ENCODE measurements at places on chromosomes 16 and 17.

DNA sequence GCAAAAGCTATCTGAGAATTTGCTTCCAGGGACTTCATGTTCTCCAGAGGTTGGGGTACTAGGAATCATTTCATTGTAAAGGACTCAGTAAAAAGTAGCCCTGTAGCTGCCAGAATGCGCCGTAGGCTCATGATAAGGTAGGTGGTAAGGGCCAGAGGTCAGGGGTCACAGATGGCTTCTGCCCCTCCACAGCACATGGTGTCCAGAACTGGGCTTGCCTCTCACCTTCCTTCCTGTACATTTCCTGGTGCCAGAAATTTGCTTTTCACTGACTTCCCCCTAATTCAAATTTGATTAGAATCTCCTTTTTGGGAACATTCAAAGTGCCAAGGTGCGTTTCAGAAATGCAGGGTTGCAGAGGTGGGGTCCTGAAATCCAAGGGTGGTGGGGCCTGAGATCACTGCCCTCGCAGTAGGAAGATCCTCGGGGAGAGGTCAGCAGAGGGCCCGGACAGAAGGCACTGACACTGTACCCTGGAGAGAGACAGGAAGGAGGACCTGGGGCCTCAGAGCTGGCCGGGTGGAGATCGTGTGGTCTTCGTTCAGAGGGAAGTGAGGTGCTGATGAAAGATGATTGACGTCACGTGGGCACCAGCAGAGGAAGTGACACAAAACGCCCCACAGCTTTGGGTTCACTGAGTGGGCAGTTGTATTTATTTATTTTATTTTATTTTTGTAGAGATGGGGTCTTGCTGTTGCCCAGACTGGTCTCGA, 25.5 kb upstream of the METRNL start:
- DNase-seq: no peak

GRCh38 chr17:47301161-47301560, 22.6 kb upstream of the EFCAB13 start:
- no peak for DNase-seq

- no peak for DNase-seq
These were observed 295.5 kb upstream of the EEF2KMT start for GRCh38 chr16:5393070-5393469.

DNA sequence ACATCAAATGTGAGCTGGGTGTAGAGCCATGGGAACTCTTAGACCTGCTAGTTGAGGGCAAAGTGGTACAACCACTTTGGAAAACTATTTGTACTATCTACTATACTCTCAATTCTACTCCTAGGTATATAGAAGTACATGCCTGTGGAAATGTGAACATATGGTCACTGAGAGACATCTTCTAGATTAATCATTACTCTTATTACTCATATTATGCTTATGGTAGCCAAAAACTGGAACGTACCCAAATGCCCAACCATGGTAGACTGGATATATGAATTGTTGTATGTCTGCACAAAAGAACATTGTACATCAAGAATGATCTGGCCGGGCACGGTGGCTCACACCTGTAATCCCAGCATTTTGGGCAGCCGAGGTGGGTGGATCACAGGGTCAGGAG, 2.7 kb downstream of the WDR45B start:
- DNase-seq: no peak

DNA sequence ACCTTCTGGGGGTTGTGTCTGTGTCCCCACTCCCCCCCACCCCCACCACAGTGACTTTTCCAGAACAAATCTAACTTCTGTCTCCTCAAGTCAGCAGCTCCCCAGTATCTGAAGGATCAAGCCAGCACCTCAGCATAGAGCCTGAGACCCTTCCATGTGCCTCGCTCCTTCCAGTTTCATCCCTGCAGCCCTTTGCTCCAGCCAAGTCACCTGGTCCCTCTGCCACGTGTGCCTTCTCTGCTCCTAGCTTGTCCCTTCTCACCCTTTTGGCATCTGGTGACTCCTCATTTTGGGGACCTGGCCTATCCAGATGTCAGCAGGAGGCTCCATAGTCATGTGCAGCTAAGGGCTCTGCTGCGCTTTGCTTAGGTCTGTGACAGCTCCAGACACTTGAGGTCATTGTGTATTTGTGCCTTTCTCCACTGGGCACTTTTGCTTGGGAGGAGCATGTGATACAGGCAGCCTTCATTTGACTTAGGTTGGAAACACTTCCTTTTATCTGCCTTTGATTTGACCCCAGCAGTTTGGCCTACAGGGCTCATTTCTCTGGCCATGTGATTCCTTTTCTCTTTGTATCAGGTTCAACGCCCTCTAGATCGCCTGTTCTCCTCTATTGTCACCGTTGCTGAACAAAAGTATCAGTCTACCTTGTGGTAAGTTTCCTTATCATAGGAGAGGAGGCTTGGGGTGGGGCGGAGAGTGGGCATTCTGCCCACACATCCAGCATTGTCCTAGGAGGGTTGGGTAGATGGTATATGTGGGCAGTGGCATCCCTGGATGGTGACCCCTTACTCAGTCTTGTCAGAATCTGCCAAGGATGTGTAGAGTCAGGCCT, 7.1 kb upstream of the NFATC3 start:
- no peak for DNase-seq

DNA sequence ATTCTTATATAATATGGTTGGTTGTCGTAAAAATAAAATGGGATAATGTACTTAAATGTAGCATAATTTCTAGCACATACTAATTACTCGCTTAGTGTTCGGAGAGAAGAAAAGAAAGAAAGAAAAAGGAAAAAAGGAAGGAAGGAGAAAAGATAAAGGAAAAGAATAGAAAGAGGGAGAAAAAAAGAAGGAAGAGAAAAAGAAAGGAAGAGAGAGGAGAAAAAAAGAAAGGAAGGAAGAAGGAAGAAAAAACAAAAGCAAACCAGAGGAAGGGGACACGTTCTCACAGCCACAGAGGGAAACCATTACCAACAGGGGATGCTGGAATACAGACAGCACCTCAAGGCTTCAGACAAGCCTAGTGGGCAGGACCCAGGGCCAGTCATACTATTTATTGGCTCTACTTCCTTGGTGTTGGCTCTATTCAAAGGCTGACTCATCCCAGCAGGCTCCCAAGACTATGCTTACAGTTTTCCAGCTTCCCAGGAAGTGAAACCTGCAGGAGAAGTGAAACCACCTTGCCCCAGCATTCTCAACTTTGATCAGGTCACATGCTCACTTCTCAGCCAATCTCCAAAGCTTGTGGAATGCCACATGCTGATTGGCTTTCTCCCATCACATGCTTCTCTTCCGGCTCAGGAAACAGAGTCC, 273.5 kb upstream of the IRX5 start:
- DNase-seq: no peak

- no peak for DNase-seq
These were observed 18.5 kb upstream of the DNAJA2 start for GRCh38 chr16:46991729-46992704.

GRCh38 chr16:84862804-84863480, 43.2 kb downstream of the CRISPLD2 start:
- no peak for DNase-seq

GRCh38 chr16:28318042-28318744, 25.9 kb downstream of the SBK1 start:
- DNase-seq: no peak

- no peak for DNase-seq
These were observed 2.4 kb upstream of the SCIMP start for GRCh38 chr17:5236938-5237540.

DNA sequence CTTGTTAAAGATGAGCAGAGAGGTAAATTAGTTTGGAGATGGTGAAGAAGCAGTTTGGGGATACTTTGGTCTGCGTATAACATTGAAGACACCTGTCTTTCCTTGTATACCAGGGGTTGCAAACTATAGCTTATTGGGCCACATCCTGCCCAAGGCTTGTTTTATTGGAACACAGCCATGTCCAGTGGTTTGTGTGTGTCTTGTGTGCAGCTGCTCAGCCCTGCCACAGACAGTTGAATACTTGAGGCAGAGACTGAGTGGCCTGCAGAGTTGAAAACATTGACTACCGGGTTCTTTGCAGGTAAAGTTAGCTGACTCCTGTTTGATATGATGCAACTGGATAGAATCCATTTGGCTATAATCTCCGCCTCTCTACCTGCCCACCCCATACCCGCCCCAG, 224.4 kb downstream of the PRKCA start:
- no peak for DNase-seq

DNA sequence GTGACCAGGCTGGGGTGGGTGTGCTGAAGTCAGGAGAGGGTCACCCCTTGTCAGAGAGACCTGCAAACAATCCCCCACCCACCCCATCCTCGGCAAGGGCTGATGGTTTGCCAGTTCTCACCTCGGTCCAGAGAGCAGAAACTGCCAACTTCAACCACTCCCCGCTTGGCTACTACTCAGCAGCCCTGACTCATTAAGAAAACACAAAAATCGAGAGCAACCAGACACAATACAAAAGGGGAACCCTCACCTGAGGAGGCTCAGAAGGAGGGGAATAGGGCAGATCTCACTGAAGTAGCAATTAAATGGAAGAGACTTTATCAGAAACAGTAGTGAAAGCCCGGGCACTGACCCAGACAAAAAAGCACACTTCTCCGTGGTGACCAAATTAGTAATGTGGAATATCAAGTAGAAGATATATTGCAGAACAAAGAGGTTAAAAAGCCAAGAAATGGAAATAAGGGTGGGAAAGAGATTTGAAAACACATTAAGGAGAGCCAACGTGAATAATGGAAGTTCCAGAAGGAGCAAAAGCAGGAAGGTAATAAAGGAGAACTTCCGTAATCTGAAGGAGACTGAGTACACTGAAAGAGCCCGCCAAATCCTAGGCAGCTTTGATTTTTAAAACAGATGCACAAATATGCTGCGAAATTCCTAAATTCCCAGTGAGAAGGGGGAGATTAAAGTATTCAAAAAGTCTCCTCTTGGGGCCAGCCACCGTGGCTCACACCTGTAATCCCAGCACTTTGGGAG, 23.6 kb downstream of the CENPV start:
- no peak for DNase-seq

- DNase-seq: no peak
These were observed 139.6 kb upstream of the SALL1 start for GRCh38 chr16:51290442-51291285.

DNA sequence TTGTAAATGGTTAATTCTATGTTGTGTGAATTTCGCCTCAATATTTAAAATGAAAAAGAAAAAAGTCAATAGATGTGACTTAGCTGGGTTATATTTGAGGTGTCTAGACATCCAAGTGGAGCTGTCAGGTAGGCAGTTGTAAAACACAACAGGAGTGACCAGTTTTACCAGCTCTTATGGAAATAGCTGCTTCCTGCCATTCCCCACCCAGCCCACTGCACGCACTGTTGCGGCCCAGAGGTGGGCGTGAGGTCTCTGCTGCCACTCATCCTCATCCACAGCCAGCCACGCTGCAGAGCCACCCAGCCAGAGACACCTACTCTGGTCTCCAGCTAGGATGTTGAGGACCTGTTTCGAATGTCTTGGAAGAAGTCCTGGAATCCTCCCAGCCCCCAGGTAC, 3.4 kb upstream of the CARD14 start:
- no peak for DNase-seq

DNA sequence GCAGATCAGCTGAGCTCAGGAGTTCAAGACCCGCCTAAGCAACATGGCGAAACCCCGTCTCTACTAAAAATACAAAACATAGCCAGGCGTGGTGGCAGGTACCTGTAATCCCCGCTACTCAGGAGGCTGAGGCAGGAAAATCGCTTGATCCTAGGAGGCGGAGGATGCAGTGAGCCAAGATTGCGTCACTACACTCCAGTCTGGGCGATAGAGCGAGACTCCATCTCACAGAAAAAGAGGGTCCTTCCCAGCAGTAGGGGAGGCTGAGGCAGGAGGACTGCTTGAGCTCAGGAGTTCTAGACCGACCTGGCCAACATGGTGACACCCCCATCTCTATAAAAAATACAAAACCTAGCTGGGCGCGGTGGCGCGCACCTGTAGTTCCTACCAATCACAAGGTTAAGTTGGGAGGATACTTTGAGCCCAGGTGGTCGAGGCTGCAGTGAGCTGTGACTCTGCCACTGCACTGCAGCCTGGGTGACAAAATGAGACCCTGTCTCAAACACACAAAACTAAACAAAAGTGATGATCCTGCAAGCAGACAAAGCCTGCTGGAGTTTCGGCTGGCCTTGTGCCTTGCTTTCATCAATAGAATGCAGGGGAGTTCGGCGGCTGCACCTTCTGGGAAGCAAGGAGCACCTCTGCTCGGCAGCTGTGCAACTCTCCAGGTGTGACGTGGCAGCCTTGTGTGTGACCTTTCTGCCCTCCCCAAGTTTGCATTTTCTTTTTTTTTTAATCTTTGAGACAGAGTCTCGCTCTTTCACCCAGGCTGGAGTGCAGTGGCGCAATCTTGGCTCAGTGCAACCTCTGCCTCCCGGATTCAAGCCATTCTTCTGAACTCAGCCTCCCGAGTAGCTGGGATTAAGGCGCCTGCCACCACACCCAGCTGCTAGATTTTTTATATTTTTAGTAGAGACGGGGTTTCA, 12.4 kb upstream of the YWHAE start:
- DNase-seq: no peak

DNA sequence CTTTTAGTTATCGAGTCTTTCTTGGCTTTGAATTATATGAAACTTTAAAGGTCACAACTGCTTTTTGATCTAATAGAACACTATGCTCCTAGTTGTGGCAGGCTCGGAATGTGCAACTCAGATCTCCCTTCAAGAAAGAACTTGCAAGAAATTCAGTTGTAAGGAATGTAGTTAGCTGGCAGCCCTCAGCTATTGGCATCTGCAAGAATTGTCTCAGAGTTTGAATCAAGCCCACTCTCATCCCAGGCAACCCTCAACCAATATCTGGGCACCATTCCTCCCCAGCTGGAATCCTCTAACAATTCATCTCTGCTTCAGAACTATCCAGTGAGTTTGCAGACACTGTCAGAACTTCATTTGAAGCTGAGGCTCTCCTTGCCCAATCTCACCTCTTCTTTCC, 447.2 kb downstream of the KIF2B start:
- DNase-seq: no peak

DNA sequence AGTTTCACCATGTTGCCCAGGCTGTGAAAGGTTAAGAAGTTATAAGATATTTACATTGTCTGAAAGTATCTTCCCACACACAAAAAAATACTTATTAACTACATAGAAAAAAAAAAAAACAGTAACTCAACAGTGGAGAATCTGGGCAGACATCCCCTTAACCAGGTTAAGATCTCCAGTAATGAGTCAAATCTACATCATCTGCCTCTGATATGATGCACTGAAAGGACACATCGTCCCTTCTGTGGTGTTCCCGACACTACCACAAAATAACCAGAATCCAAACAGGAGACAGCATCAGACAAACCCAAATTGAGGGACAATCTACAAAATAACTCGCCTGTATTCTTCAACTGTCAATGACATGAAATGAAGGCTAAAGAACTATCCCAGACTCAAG, 40.0 kb downstream of the CMTM4 start:
- no peak for DNase-seq

DNA sequence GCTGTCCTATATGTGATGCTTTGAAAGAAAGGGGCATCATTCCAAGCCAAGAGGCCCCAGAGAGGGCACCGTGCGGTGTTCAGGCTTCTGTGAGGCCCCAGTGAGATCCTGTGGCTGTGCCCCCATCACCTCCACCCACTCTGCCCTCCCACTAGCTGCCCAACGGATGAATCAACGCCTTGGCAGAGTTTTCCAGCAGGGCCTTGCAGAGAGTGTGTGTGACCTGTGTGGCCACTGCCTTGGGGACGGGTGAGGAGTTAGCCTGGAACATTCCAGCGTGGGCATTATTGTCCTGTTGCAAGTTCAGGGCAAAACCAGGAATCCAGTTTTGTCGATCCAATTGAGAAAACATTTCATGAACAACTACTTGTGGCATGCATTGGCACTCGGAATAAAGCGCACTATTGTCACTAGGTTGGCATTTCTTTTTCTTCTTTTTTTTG, 53.7 kb downstream of the SF3B3 start:
- DNase-seq: no peak

All from CD4-positive, alpha-beta T cell treated with Interleukin-6 at 100 ng/mL for 8 hours (primary cell).